Bronchial epithelial cell (primary cell): ENCODE measurements at places on chromosomes 12 and 14. TPM values are rescaled to one million over a fixed set of nuclear protein-coding genes. Genes with fewer than 3 reads are reported as not detected.
A peak's percentile ranks its signal among the peaks of the same experiment; 100 is the strongest.

DNA sequence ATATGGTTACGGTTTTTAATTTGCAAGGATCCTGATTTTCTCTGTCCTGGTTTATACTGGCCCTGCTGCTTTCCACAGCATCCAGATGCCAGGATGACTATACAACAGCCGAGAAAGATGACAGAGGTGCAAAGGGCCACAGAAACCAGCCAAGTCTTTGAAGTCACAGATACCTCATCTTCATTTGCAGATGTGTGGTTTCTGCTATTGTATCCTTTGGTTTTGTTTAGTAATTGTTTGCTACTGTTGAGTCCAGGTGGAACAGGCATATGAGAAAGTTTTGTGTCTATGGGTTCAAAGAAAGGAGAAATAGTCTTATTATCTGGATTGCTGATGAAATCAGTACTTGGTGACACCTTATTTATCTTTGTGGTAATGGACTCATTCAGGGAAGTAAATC is 17.3 kb upstream of the KLHL42 start:
- no peak for DNase-seq

DNA sequence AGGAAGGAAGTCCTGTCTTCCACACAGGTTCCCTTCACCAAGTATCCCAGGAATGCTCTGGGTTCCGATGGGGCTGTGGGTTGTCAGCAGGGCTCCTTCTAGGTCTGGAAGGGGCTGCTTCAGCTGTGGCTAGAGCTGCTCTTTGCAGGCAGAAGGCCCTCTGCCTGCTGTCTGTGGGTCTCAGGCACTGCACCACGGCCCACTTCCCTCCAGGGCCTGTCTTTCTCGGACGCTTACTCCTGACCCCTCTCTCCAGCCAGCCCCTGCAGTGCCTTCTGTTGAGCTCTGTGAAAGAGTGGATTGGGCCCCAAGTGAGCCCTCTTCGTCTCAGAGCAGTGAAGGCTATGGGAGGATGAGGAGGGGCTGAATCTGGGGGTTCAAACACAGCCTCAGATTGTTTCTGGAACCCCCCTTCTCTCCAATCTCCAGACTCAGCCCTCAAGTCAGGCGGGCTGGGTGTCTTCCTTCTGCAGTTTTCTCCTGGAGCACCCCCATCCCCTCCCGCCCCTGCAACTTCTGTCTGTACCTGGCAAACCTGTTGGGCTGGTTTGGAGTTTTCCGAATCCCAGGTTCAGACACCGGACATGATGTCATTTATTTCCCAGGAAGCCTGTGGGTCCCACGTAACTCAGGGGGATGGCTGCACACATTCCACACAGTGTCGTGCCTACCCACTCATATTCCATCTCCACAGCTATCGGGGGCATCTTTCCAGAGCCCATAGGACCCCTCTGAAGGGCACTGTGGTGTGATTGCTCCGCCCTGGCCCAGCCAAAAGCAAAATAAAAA is 24.9 kb upstream of the SPPL3 start:
- DNase-seq = peak; percentile 91

DNA sequence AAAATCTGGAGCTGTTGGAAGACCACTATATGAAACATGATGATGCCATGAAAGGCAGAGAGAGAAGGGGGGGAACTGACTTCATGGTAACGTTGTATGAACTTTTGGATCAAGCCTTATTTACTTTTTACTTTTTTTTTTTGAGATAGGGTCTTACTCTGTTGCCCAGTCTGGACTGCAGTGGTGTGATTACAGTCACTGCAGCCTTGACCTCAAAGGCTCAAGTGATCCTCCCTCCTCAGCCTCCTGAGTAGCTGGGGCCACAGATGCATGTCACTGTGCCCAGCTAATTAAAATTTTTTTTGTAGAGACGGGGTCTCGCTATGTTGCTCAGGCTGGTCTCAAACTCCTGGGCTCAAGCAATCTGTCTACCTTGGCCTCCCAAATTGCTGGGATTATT is 31.3 kb upstream of the CTDSP2 start:
- DNase-seq = no peak

- peak; percentile 83 for DNase-seq
Observed at GRCh38 chr12:109883461-109883860, 3.1 kb upstream of the GLTP start.

- no peak for DNase-seq
Observed at GRCh38 chr14:72830356-72830755, 63.5 kb downstream of the DPF3 start.

- DNase-seq = no peak
Observed at GRCh38 chr14:44732144-44732543, 225.1 kb upstream of the FSCB start.

DNA sequence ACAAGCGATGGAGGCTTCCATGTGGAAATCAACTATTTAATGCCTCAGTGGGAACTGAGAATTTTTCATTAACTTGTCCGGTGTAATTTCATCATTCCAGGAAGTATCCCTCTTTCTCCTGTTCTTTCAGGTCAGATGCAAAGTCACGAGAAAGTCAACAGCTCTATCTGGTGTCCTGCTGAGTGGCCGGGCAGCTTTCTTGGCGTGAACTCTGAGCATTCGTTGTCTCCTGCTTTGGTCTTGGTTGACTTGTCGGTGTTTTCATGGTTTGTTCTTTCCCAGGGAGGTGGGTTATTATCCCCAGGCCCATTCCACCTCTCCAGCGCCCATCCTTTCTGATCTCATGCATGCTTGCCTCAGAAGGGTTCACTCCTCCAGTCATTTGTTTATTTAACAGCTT is 149.1 kb downstream of the GLT1D1 start:
- no peak for DNase-seq

- peak; percentile 66 for DNase-seq
Observed at GRCh38 chr12:96190413-96191108, 3.6 kb upstream of the ELK3 start.

DNA sequence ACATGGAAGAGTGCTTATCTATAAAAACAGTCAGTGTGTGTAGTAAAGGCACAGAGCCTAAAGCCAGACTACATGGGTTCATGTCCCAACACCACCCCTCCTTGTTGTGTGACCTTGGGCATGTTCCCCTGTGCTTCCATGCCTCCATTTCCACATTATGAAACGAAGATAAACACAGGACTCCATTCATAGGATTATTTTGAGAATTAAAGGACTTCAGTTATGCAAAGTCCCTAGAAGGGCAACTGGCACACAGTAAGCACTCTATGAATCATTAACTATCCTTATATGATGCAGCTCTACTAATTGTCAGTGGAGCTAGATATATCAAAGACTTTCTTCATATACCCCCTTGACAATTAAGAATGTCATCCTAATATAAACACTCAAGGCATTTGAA is 17.8 kb downstream of the IFNG-AS1 start:
- DNase-seq = no peak

GRCh38 chr12:2970744-2971143 is 11.5 kb downstream of the TEAD4 start:
- DNase-seq = no peak

DNA sequence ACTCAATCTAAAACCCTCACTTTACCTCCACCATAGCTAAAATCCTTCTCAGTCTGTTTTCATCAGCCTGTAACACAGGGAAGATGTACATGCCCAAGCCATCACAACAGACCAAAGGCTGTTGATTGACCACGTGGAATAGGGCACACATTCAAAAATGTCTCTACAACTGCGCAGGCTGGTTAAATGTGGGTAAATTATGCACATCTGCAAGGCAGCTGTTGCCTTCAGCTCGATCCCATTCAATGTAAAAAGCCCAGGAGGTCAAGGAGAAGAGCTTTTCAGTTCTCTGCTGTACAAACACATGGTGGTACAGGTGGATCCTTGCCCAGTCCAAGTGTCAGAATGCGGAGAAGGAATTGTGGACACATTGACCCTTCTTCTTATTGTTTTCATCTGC is 354.0 kb downstream of the FLRT2 start:
- DNase-seq = no peak

- DNase-seq = no peak
Observed at GRCh38 chr14:38143170-38143569, 64.5 kb upstream of the SSTR1 start.

DNA sequence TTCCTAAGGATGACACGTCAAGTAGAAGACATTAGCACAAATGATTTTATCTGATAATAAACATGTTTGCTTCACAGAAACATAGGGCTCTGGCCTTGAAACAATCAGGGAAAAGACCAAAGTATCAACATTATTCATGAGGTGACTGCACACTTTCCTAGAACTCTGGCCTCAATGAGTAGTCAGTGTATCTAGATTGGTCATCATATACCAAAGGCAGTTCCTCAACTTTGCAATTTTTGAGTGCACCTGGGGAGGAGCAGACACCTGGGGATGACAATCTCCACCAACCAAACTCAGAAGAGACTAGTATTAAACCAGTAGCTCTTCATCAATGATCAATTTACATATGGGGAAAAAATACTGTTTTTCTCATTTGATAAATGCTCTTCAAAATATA is 4.5 kb downstream of the EDDM3A start:
- DNase-seq = no peak

DNA sequence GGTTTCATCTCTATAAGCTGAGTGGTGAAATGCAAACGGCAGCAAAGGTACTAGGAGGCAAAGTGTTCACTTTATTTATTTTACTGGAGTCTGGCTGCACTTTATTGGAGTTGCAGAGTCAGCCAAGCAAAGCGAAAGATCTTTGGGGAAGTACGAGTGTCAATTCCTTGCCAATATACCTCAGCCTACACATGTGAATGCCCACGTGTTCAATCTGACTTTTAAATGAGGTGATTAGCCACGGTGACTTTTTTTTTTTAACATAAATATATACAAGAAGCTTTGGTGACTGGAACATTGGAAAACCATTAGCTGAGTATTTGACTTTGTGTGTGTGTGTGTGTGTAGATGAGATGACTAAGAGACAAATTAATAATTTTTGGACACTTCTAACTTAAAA is 178.8 kb downstream of the NTS start:
- no peak for DNase-seq

Gene MDGA2
- total RNA-seq = not detected in 2 replicates

Gene E2F7
- total RNA-seq = 3.4 and 5.8 TPM in 2 replicates

Gene ZBTB39
- total RNA-seq = 5.2 and 5.5 TPM in 2 replicates

Gene NFE2
- total RNA-seq = not detected in 2 replicates

Gene TDRD9
- total RNA-seq = 0.51 and 0.53 TPM in 2 replicates
